ENCODE measurements at places on chromosomes 2 and 18.

- peak; percentile 74 for DNase-seq
These were observed 105.7 kb downstream of the MGAT5 start for GRCh38 chr2:134359367-134360081.

GRCh38 chr2:112640800-112641675 lies 4.7 kb upstream of the SLC20A1 start:
- no peak for DNase-seq

- no peak for DNase-seq
These were observed 518.9 kb downstream of the TDRD15 start for GRCh38 chr2:21642647-21643046.

- no peak for DNase-seq
These were observed 485.4 kb downstream of the PLCL1 start for GRCh38 chr2:198289811-198290210.

Measured in COR-L47 (cell line).